ENCODE measurements at places on chromosomes 2 and 18.

GRCh38 chr2:1450915-1451314 is 37.7 kb downstream of the TPO start:
- no peak for DNase-seq

DNA sequence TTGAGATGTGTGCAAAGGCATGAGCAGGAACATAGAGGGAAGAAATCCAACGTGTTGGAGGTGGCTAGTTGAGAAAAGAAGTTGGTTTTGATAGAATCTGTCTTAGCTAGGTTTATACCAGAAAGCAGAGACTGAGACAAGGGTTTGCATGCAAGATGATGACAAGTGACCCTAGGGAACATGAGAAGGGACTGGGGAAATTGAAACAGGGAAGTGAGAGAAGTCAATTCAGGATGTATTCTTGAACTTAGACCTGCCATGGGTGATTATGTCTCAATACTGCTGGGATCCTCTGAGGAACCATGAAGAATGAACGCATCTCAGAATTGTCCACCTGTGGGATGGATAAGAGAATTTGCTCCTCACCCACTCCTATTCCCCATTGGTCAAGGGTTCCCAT is 20.5 kb downstream of the IL36A start:
- DNase-seq, result no peak

GRCh38 chr18:31657823-31658669 is 26.3 kb downstream of the B4GALT6 start:
- DNase-seq, result no peak

DNA sequence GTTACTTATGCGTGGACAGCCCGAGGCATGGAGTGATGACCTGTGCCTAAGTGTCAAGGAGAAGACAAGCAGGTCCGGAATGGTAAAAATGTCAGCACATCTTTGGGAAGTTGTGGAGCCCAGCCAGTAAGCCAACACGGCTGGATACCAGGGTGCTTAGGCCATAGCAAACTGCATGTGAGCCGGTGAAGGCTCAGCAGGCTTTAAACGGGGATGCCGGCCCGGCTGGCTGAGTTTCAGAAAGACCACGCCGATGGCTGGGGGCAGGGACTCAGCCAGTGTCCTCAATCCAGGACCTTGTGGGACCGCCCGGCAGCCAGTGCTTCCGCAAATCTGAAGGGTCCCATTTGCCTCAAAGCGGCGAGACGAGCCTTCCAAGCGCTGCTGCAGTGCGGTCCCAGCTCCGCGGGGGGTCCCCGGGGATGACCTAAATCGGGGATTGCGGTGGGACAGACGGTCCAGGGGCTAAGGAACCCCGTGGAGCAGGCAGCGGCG is 946 bp upstream of the AGAP1 start:
- no peak for DNase-seq

DNA sequence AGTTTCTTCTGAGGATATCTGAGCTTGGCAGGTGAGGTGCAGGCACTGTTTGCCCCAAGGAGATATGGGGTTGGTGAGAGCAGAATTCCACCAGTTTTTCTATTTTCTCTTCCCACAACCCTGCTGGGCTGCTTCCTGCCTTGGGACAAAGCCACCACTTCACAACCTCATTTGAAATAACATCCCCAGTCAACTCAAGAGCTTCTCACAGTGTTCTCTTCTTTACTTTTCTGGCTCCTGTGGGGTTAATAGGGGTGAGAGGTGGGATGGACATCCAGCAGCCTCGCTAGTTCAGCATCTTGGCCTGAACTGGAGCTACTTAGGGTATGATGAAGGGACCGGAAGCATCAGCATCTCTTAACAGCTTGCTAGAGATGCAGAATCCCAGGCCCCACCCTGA is 106.3 kb downstream of the SLC4A3 start:
- no peak for DNase-seq
